ENCODE measurements at places on chromosomes 4 and X. TPM values are rescaled to one million over a fixed set of nuclear protein-coding genes. Genes with fewer than 3 reads are reported as not detected.

DNA sequence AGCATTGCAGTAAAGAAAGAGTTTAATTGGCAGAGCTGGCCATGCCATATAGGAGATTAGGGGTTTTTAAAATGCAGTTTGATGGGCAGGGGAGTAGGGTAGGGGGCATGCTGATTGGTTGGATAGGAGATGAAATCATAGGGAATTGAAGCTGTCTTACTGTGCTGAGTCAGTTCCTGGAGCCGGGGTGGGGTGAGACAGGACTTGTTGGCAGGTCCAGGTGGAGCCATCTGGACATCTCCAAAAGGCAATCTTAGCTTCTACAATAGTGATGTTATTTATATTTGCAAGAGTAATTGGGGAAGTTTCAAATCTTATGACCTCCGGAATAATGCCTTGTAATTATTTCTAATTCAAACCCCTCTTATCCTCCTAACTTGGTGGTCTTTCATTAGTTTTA is 32.4 kb upstream of the PGM2 start:
- DNase-seq, result no peak

DNA sequence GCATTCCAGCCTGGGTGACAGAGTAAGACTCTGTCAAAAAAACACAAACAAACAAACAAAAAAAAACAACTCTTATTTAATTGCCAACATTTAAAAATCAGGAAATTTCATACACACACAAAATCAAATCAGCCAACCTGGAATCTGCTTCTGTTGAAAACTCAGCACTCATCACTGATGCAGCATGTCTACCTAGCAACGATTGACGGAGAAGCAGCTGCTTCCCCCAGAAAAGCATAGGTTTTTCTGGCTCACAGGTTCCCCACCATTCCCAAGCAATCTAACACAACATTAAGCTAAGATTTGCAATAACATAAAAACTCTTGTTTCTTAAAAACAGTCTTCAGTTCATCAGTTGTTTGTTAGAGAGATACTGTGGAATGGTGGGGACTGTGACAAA is 143.6 kb downstream of the DHX15 start:
- no peak for DNase-seq

Gene BEX1
- polyA plus RNA-seq, result 60.2 TPM

DNA sequence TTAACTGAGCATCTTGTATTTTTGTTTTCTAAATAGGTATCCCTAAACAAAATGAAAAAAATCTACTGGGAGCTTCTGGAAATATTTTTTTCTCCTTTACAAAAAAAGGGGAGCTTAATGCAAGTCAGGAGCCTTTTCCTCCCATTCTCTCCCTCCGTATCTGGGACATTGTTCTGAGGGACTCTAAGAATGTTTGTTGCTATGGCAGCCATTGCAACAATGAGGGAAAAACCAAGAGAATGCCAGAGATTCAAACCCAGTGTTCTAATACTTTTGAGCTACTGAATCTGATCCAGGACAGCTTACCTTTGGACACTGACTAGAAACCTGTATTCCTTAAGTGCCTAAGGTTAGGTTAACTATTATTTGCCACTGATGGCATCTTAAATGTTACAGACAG is 485.7 kb upstream of the HS3ST1 start:
- DNase-seq, result no peak

DNA sequence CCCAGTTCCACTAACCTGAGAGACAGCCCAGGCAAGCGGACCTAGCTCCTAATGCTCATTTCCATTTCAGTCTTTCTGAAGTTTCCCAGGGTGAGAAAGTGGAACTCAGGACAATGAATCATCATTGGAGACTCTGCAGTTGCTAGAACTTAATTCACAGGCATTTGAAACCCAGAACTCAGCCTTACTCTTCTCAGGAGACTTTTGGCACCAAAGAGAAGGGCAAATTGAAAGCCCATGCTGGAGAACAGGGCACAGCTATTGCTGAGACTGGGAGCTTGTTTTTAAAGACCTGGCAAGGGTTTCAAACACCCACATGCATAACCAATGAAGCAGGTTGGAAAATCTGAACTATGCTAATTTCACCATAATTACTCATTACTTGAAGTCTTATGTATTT is 36.0 kb downstream of the BST1 start:
- no peak for DNase-seq

DNA sequence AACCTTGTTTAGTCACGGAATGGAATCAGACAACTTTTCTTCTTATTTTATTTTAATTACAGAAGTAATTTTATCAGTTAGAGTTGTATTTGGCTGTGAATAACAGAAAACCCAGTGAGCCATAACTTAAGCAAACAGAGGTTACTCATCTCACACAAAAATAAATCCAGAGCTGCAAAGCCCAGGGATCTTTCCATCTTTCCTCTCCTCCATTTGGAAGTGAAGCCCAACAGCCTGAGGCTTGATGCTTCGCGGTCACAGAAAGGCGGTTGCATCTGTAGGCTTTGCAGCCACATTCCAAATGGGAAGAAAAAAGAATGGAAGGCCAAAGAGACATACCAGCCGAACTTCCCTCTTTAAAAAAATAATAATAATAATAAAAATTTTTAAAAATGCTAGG is 22.6 kb downstream of the CHRNA9 start:
- DNase-seq, result no peak

DNA sequence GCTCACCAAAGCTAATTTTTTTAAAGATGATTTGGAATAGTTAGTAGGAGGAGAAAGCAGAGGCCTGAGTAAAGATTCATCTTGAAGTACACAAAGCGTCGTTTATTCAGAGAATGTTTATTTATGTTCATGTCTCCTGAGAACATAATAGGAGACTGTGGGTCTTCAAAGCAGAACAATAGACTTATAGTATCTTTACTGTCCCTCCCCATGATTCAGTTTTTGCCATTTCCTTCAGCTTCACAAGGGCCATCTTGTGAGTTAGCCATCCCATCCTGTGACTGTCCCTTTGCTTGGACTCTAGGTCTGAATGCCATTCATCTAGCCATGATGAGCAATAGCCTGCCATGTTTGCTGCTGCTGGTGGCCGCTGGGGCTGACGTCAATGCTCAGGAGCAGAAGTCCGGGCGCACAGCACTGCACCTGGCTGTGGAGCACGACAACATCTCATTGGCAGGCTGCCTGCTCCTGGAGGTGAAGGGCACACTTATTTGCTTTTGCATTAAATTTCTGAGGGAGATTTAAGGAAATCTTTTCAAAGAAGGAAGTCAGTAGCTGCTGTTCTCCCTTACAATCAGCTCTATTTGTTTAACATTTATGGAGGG is 105.8 kb downstream of the NFKB1 start:
- DNase-seq, result no peak

DNA sequence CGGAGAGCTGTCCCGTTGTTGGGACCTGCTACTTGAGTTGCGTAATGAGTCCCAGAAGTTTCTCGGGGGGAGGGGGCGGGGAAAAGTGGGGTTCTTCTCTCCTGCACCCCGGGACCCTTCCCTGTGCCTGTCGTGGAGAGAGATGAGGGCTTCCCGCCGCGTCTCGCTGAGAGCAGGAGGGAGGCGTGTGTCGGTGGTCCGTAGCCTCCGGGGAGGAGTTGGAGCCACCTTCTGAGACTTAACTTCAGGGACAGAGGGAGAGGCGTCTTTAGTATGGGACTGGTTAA is 698 bp downstream of the AFF1 start:
- no peak for DNase-seq

- DNase-seq, result no peak
These were observed 4.2 kb downstream of the UFSP2 start for GRCh38 chr4:185421366-185422124.

GRCh38 chr4:125719987-125720386 is 405.2 kb downstream of the FAT4 start:
- no peak for DNase-seq

DNA sequence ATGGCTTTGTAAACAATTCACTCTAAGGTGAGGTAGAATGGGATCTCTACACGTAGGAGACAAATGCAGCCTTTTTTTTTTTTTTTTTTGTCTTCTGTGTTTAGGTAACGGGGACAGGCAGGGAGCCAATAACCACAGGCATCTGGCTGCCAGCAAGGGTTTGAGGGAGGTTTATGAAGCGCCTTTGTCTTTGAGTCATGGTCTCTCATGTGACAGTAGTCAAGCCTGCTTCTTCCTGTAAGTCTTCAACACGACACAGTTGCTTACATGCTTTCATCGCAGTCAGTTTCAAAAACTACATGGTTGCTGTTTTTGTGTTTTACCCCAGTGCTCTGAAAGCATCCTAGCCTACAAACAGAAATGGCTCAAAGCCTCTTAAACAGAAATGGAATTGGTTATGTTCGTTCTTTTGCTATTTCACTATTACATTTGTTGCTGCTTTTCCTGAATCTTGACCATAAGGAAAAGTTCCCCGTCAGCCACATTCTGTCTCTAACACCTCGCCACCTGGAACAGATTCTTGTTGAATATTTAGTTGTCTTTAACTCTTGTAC is 127.8 kb upstream of the METTL14 start:
- DNase-seq, result no peak

- DNase-seq, result no peak
These were observed 9.4 kb downstream of the TASL start for GRCh38 chrX:30568136-30568535.

DNA sequence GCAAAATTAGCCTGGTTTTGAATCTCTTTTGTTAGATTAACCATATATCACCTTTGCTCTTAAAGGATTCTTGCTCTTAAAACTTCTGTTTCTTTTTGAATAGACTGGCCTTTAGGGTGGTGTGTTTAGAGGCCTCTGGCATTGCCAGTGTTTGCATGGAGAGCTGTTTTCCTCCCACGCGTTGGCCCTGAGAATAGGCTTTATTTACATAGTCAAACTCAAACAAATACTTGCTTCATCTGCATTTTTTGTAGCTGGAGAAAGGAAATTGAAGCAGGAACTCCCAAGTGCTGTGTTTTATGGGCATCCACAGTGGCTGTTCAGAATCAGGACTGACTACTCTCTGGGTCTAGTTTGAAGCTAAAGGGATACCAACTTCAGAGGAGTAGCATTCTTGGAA is 2.7 kb downstream of the SHROOM2 start:
- DNase-seq, result no peak

GRCh38 chr4:147760176-147760575 is 28.3 kb downstream of the ARHGAP10 start:
- DNase-seq, result no peak

- no peak for DNase-seq
These were observed 92.5 kb downstream of the ANK2 start for GRCh38 chr4:113141901-113142346.

DNA sequence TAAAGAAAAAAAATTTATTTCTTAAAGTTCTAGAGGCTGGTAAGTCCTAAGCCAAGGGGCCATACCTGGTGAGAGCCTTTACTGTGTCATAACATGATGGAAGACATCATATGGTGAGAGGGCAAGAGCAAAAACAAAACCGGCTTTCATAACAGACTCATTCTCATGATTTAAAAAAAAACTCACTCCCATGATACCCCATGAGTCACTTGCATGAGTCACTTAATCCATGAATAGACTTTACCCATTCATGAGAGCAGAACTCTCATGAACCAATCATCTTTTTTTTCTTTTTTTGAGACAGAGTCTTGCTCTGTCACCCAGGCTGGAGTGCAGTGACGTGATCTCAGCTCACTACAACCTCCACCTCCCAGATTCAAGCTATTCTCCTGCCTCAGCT is 369.7 kb upstream of the DIAPH2 start:
- no peak for DNase-seq

Gene KLB
- polyA plus RNA-seq, result 0.27 TPM

GRCh38 chr4:143281507-143282190 is 55.0 kb upstream of the GAB1 start:
- no peak for DNase-seq

Gene XAGE1A
- not detected for polyA plus RNA-seq

Gene MID1
- 32.6 TPM for polyA plus RNA-seq

- no peak for DNase-seq
These were observed 500.2 kb downstream of the IDS start for GRCh38 chrX:149004936-149005335.

DNA sequence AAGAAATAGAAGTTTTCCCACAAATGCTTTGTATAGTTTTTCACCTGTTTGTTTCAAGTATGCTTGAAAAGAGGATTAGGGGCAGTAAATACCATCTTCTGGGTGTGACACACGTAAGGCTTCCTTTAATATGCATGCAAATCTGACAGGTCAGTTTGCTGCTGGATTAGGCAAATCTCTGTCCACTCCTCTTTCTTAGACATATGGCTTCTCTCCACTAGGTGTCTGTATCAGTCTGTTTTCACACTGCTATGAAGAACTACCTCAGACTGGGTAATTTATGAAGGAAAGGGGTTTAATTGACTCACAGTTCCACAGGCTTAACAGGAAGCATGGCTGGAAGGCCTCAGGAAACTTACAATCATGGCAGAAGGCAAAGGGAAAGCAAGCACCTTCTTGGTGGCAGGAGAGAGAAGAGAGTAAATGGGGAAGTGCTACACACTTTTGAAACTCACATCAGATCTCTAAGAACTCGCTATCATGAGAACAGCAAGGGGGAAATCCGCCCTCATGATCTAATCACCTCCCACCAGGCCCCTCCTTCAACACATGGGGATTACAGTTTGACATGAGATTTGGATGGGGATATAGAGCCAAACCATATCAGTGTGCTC is 66.9 kb downstream of the TAB3 start:
- no peak for DNase-seq

- no peak for DNase-seq
These were observed 840 bp upstream of the RPL34 start for GRCh38 chr4:108619372-108620100.

DNA sequence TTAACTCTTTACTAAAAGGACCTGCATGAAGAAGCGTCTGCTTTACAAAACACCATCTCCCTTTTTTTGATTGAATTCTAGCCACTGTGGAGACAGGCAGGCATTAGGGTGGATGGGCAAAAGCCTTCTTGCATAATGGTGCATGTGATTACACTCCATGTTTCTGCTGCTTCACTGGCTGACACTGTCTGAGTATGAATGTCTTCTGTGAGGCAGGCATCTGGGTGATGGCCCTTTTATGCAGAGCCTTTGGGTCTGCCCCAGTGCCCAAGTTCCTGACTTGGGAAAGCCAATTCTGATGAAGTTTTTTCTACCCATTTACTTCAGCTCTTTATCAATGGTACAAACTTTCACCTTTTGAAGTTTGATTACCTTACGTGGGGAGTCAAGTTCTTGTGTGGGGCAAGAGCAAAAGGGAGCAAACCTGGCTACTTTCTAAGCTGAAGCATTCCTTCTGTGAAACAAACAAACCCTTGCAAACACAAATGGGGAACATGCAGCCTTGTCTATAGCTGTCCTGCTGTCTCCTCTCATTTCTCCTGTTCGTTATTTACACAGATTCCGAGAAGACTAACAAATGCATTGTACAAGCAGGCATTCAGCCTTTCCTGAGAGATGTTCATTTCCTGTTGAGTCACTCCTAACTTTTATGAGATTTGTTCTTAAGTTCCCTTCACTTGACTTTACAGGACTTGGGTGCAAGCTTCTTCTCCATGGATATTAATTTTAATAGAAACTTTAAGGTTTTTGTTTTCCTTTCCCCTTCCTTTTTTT is 301.9 kb downstream of the TLL1 start:
- no peak for DNase-seq
